ENCODE measurements at places on chromosomes 5 and 9.

DNA sequence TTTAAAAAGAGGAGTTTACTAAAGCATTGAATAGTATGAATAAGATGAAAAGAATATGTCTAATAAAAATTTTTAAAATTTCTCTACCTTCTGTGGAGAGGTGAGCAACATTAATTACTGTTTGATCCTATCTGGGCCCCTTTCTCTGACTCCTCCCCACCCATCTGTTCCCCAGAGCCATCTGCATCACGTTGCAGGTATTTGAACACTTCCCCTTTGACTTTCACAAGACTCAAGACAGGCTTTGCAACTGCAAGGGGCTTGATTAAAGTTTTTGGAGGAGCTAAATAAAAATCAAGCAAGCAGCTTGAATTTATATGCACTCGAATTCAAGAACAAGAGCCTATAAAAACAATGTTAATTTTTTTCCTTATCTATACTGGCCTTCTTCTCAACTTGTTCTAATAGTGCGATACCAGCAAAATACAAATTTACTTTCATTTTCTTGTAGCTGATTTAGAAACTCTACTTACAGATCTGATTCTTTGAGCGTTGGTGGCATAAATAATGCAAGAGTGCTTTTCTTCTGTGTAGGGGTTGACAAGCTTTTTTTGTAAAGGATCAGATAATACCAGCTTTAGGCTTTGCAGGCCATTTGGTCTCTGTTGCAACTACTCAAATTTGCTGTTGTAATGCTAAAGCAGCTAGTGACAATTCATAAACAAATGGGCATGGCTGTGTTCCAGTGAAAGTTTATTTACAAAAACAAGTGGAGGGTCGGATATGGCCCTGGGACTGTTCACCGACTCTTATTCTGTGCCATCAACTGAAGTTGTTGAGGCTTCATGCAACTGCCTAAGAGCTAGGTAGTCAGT, 21.2 kb downstream of the TXNDC8 start:
- DNase-seq, result no peak

DNA sequence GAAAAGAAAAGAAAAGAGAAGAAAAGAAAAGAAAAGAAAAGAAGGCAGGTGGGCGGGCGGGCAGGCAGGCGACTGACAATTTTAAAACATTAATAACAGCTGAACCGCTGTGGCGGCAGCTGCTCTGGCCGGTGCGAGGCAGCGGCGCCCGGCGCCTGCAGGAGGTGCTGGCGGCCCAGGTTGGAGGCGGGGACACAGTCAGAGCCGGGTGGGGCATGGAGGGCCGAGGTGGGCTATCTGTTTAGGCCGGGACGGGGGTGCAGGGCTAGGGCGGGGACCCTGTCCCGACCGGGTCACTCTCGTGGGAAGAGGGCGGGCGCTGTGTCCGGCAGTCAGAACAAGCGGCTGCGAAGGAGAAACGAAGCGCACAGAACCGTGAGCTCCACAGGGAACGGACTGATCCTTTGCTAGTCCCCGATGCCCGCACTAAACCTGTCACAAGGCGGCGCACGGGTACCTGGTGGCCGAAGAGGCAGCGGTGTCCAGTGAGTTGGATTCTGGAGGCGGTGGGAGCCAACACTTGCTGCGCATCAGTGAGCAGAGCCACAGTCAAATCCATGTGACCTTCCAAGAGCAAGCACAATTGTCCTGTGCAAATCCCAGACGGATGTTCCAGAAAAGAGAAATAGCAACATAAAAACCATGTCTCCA, 13.6 kb upstream of the ALDOB start:
- DNase-seq, result peak; percentile 35

GRCh38 chr9:4862506-4863250, 69.9 kb downstream of the RCL1 start:
- DNase-seq, result no peak

DNA sequence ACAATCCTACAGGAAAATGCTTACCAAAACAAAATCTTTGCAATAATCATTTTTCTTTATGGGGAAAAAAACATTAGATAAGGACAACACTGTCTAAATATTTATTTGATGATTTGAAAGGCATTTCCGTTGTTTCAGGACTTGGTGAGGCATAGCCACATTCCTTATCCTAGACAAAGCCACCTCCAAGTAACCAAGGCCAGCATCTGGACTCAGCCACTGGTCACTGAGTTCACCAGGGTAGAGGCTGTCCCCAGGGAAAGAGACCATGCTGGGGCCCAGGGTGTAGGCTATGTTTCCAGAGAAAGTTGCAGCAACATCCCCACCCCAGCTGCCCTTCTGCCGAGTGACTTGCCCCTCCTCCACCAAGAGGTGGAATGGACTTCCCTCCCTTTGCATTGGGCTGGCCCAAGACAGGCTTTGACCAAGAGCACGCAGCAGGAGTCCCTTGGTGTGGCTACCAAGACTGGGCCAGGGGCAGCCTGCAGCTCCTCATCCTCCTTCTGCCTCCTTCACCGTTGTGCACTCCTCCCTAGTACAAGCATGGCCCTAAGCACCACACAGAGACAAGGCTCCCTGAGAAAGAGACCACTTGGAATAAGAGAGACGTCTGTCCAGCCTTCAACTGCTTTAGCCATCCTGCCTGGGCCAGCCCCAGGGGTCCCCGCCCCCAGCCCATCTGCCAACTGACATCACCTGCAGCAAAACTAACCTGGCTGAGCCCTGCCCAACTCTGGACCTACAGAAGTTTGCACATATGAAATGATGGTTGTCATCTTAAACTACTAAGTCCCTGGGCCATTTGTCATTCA, 68.1 kb upstream of the SPIN1 start:
- DNase-seq, result no peak

DNA sequence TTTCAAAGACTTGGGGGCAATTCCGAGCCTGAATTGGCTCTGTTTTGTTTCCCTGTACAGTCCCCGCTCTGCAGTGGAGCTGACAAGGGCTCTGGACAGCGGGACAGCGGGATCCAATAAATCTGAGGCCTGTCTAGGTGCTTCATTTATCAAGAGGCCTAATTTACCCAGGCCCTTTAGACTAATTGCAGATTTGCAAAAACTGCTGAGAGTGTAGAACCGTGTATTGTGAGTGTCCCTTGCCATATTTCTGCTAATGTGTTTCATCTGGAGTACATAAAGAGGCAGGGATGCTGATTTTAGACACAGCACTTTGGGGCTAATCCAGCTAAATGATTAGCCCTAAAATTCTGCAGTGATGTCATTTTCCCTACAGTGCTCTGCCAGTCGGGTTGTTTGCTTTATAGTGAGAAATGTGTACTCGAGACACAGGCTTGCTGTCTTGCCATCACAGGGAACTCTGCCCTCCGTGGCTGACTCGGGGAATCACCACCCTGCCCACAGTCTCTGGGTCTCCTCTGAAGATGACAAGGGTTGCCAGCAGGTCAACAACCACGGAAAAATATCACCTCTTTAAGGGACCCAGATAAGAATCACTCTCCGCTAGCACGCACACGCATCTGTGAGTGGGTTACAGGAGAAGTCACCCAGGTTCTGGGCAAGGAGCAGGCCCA, 592.0 kb downstream of the BNC2 start:
- no peak for DNase-seq

All from cortex of kidney (tissue), 1 donor.